ENCODE measurements at places on chromosomes 5 and 9.

DNA sequence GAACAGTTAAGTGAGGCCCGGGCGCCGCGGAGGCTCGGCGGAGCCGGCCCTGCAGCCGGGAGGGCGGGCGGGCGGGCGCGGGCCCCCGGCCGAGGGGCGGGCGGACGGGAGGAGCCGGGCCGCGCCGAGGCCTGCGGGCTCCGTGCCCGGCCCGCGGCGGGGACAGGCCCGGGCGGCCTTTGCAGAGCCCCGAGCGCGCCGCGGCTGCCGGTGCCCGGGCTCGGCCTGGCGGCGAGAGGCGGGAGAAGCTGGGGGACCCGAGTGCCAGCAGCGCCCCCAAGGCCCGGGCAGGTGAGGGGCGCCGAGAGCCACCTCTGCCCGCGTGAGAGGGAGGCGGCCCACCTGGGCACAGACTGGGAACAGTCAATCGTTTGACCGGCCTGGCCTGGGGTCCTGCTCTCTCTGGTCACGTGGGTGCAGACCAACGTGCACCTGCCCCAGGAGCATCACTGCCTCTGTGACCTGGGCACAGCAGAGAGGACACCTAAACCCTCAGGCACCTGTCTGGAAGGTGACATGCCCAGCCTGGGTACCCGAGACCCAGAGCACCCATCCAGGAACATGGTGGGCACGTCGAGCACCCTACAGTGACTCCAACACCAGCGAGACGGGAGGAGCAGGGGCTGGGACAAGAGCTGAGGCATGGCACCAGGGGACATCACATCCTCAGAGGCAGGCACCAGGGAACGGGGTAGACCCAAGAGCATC lies 531 bp downstream of the MVB12B start:
- DNase-seq = no peak

DNA sequence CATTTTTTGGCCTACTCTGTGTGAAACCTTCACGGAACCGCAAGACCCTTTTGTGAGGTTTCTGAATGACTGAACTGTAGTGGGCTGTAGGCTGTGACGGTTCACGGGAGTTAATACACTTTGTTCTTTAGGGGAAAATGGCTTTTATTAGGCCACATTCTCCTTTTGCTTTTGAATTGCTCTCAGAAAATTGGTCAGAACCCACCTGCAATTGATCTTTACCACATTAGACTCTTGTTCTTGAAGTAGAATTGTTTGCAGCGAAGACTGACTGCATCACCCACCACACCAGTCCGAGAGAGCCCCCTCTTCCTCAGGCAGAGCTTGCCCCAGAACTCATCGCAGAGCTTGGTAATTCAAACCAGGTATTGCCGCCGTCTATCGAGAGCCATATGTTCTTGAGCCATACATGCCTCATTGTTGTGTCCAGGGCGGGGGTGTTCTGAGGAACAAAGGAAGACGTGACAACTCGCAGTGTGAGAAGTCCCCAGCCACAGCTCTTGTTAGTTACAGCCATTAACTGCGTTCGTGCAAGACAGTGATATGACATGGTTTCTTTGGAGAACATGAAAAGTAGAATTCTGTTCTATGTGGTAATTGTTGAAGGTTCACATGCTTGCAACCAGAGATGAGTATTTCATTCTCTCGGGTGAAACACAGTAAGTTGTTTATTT lies 166.4 kb upstream of the OTULINL start:
- no peak for DNase-seq

GRCh38 chr9:84375954-84376353 lies 35.4 kb upstream of the SLC28A3 start:
- DNase-seq = no peak

DNA sequence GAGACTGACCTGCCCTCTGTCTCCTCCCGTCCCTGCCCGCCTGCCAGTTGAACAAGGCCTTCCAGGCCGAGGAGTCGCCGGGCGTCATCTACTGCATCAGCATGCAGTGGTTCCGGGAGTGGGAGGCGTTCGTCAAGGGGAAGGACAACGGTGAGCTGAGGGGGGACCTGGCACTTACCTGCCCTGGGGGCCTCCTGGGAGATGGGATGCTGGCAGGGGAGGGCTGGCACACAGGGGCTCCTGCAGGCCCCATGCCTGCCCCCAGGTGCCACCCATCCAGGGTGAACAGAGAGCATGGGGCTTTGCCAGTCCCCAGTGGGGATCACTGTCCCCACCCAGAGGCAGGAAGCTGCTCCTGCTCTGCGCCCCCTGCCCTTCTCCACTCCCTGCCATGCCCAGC lies 43.0 kb downstream of the USP20 start:
- DNase-seq = no peak

DNA sequence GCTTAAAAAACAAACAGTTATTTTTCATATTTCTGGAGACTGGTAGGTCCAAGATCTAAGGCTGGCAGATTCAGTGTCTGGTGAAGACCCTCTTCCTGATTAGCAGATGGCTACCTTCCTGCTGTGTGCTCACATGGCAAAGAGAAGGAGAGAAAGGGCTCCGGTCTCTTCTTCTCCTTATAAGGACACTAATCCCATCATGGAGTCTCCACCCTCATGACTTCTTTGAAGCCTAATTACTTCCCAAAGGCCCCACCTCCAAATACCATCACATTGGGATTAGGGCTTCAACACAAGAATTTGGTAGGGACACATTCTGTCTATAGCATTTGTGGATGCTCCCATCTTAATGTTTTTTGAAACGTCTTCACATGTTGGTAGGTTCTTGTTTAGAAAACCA lies 391.1 kb downstream of the TMEM161B start:
- DNase-seq = no peak

DNA sequence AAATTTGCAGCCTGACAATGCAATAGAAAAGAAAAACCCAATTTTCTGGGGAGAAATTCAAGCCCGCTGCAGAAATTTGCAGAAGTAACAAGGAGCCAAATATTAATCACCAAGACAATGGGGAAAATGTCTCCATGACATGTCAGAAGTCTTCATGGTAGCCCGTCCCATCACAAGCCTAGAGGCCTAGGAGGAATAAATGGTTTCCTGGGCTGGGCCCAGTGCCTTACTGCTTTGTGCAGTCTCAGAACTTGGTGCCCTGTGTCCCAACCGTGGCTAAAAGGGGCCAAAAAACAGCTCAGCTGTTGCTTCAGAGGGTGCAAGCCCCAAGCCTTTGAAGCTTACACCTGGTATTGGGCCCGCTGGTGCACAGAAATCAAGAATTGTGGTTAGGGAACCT lies 23.6 kb upstream of the EGFLAM start:
- DNase-seq = no peak

DNA sequence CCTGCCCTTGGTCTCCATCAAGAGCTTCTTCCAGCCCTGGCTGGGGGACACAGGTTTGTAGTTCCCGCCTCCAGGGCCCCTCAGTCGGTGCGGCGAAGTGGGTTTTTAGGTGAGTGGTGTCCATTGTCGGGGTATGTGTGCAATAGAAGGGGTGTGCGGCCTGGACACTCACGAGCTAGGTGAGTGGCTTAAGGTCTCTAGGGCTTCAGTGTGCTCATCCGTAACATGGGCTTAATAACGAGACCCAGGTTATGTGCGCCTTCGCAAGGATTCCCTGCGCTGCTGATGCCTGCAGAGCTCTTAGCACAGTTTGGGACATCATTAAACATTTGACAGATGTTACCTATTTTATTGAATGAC lies 656 bp downstream of the CEP78 start:
- DNase-seq = no peak

GRCh38 chr5:136769900-136770684 lies 404.7 kb upstream of the TRPC7 start:
- no peak for DNase-seq

- no peak for DNase-seq
These were observed 204.5 kb downstream of the RGS3 start for GRCh38 chr9:113668061-113668460.

DNA sequence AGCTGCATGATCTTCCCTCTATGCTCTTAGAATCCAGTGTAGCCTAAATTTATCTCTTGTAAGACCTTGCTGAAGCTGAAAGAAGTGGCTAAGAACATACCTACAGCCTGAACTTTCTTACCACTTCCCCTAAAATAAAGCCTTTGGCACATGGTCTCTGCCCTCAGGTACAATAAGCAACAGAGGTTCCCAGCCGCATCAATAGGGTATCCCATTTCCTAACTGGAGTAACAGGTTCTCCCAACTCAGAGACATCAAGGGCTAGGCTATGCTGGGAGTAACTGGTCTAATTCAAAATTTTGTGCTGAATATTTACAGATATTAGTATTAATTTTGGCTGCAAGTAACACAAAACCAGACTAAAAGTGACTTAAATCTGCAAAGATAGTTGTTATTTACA lies 335.8 kb upstream of the TRPC7 start:
- no peak for DNase-seq

GRCh38 chr5:10153808-10154537 lies 95.7 kb downstream of the ATPSCKMT start:
- no peak for DNase-seq

GRCh38 chr5:13606051-13606450 lies 338.4 kb downstream of the DNAH5 start:
- DNase-seq = no peak

GRCh38 chr5:78540335-78541085 lies 108.1 kb downstream of the LHFPL2 start:
- no peak for DNase-seq

- no peak for DNase-seq
These were observed 24.8 kb upstream of the OBP2B start for GRCh38 chr9:133233681-133234432.

GRCh38 chr9:27474305-27474704 lies 49.8 kb upstream of the IFNK start:
- no peak for DNase-seq

- DNase-seq = no peak
These were observed 167.8 kb upstream of the CCNG1 start for GRCh38 chr5:163269624-163270023.

GRCh38 chr9:120152295-120152694 lies 427.7 kb downstream of the CDK5RAP2 start:
- no peak for DNase-seq

GRCh38 chr5:68528821-68529273 lies 313.3 kb downstream of the PIK3R1 start:
- no peak for DNase-seq

DNA sequence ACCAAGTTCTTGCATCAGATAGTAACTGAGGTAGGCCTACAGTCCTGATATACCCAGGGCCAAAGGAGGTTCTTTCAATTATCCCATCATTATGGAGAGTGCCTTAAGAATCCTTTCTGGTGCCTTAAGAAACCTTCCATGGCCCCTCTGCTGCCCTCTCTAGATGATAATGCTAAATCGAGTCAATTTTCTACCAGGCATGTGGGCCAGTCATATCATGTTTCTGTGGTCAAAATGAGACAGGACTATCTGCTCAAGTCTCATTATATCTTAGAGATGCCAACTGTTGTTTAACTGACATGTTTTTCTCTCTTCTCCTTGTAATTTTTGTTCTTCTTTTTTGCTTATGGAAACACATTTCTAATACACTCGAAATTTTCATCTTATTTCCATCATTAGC lies 127.6 kb downstream of the EDIL3 start:
- DNase-seq = no peak

- DNase-seq = no peak
These were observed 11.4 kb downstream of the AIF1L start for GRCh38 chr9:131107760-131108159.

DNA sequence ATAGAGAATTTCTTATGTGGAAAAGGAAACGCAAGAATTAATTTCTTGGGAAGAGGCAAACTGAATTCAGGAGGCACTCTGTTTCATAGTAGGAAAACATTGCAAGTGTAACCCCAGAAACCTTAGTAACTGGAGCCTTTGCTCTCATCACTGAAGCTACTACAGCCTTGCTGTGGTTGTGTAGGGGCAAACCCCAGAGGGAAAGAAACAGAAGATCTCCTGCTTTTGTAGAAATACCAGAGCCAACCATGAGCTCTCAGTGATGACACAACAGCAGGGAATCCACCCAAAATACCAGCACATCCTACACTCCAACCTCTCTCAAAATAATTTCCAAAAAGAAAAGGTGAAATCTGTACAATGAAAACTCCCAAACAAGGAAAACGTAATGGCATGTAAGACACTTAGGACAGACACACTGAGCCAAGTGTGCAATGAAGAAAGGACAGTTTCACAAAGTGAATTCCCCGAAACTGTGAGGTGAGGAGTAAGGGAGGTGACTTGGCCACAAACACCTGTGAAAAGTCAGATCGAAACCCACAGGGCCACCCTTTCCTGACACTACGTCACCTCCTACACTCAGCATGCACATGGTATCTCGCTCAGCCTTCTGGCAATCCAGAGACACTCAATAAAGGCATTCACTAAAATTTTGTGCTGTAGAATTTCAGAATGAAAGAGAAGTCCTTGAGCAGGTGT lies 8.5 kb upstream of the ACSL6 start:
- DNase-seq = no peak

DNA sequence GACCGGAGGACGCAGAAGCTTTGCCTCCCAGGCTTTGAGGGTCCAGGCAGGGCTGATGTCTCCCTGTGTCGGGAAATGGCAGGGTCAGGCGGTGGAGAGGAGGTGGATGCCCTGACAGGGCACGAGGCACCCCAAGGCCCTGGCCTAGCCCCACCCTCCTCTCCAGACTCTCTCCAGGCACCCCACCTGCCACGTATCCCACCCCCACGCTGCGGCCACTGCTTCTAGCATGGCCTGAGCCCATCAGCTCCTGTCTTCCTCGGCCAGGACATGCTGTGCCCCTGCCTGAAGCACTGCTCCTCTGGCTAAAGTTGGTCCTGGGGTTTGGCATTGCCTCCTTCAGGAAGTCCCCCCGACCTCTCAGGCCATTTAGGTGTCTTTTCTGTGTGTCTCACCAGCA lies 64.2 kb upstream of the RXRA start:
- DNase-seq = no peak

DNA sequence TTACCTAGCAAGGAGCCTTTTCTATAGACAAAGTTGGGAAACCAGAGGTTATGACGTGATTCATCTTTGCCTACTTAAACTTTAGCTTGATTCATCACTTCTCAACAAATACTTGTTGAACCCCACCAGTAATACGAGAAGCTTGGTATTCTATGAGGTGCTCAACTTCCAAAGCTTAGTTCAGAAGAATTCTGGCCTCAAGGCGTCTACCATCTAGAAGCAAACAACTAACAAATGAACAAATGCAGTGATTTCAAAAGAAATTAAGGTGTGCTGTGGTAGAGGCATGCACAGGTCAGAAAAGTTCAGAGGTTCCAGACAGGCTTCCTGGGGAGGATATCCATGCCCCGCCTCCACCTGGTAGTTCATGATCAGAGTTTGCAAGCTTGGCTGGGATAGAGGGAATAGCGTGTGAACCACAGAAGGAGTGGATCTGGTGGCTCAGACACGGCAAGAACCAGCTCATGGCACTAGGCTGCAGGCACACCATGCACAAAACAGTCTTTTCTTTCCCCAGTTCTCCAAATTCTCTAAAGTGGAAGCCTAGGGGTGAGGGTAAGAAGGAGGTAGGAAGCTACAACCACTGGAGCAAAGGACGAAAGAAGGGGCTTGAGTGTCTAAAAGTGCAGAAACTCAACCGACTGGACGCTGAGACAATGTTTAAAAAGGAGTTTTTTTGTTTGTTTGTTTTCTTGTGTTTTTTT lies 473.0 kb downstream of the RAB3C start:
- no peak for DNase-seq
